Pons (tissue), 1 donor: ENCODE measurements at places on chromosomes 1 and 21.

DNA sequence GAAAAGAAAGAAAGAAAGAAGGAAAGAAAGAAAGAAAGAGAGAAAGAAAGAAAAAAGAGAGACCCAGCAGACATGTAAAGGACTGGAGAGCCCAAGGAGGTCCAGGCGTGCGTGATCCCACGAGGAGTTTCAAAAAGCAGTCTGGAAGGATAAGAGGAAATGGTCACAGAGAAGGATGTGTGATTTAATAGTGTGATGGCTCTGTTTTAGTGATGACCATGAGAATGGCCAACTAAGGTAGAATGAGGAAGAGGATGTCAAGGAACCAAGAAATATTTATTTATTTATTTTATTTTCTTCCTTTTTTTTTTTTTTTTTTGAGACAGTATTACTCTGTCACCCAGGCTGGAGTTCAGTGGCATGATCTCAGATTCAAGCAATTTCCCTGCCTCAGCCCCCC lies 25.5 kb downstream of the PTGS2 start:
- no peak for DNase-seq

DNA sequence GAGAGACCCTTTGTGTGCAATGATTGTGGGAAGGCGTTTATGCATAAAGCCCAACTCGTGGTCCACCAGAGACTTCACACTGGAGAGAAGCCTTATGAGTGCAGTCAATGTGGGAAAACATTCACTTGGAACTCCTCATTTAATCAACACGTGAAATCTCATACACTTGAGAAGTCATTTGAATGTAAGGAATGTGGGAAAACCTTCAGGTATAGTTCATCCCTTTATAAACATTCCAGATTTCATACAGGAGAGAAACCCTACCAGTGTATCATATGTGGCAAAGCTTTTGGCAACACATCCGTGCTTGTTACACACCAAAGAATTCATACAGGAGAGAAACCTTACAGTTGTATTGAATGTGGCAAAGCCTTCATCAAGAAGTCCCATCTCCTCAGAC lies 15.5 kb downstream of the ZNF684 start:
- no peak for DNase-seq

DNA sequence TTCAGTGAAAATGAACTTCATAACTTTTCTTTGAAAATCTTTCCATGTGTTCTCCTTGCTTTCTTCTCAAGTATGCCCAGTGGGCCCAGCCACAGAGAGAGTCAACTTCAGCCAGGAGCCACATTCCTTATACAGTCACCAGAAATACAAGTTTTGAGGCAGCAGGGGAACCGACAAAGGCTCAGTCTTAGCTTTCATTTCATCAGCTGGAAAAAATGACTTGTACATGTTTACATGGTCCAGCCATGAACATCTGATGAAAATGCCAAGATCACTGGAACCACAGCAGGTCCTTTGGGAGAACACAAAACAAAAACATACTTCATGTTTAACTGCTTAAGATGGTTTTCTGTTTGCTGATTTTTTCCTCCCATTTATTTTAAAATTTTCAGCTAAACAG lies 72.5 kb downstream of the SYDE2 start:
- no peak for DNase-seq

DNA sequence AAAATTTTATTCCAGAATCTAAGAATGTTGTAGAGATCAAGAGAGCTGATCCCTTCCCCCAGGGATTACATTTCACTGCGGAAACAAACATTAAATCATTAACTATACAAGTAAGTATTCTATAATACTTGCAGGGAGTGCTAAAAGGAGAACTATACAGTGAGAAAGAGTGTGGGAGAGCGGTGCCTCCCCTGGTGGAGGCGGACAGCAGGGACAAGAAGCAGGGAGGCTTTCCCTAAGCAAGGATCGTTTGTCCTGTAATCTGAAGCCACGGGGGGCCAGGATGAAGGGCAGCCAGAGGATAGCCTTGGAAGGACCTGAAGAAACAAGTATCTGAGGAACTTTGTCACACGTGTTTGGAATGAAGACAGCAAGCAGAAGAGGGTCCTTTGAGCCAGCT lies 40.1 kb downstream of the SLC9C2 start:
- DNase-seq, result no peak

DNA sequence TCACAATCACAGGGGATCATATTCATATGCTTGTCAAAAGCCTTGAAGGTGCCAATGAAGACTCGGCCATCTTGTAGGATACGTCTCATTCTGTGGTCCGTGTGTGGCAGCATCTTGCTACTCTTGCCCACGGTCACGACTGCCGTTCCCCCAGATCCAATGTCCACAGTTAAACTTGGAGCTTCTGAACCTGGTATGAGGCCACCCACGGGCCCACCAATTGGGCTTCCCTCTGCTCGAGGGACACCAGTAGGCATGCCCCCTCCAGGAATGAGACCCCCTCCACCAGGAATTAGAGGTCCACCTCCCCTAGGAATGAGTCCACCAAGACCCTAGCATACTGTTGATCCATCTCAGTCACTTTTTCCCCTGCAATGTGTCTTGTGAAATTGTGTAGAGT lies 39.6 kb downstream of the MORN1 start:
- DNase-seq, result no peak

GRCh38 chr21:15343066-15343465 lies 278.3 kb upstream of the NRIP1 start:
- DNase-seq, result no peak

- no peak for DNase-seq
Measured at GRCh38 chr1:244614879-244615278, 38.0 kb upstream of the DESI2 start.

DNA sequence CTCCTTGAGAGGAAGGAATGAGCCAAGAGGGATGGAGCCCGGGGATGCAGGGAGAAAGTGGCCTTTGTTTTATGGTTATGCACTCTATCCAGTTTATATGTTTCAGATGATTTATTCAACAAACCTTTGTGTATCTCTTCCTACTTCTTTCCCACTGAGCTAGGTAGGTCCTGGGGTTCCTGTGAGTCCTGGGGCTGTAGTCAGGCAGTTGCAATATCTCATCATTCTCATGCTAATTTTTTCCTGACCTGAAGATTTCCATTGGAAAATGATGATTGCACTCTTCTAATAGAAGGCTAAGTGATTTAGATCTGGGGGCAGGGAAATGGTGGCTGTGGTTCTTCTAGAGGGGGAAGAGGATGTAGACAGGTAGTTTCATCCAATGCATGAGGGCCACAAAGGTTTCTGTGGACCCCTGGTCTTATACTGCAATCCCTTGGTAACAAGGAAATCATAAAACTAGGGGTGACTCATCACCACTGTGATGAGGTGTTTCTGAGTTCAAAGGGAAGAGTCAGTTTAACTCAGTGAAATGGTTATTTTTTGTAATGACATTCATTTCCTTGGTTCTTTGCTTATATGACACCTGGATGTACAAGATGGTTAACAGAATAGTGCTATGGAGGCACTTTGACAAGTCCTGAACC lies 20.2 kb downstream of the B3GALT5 start:
- DNase-seq, result no peak
